Activated T-helper 1 cell treated with anti-CD3 and anti-CD28 coated beads, Interleukin-12 subunit alpha, Interleukin-12 subunit beta, Interleukin-2, Interleukin-4 antibody, amounts not matched to agents 30 ng/mL and 10 ng/mL and 1 ng/mL, durations not matched to agents 14 hours and 24 hours and 36 hours (primary cell): ENCODE measurements at places on chromosomes 2 and 18.

GRCh38 chr2:223613017-223613950 is 11.1 kb upstream of the SCG2 start:
- no peak for DNase-seq

- DNase-seq, result no peak
Observed at GRCh38 chr2:113236367-113237159, 42.2 kb downstream of the PAX8 start.

DNA sequence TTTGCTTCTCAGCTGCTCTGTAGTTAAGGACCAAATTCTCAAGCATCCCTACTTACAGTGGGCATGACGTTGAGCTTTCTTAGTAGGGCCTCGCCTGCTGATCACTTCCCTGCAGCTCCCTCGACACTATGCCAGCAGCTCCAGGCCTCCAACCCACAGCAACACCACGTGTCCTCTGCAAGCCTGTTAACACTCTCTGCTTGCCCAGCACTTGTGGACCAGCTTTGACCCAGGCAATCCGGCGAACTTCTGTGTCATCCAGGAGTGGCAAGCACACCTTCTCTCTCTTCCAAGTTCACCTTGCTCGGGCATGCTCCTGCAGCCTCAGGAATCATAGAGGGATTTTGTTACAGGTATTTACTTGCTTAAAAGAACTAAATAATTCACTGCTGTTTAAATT is 138.6 kb upstream of the FHL2 start:
- no peak for DNase-seq

DNA sequence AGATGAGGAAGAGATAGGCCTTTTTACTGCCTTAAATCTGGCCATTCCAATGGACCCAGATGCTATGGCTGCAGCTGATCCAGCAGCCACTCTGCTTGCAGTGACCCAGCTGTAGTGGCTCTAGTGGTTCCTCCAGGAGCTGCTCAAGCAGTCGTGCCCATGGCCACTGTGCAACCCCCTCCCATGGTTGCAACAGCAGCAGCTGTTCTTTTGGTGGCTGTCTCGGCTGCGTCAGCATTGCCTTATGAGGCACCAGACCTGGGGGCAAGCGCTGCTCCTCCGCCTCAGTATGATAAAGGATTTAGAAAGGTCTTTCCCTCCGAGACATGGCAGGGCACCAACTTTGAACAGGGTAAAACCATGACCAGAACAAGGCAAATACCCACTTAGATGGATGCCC is 384.9 kb upstream of the DCC start:
- DNase-seq, result no peak

DNA sequence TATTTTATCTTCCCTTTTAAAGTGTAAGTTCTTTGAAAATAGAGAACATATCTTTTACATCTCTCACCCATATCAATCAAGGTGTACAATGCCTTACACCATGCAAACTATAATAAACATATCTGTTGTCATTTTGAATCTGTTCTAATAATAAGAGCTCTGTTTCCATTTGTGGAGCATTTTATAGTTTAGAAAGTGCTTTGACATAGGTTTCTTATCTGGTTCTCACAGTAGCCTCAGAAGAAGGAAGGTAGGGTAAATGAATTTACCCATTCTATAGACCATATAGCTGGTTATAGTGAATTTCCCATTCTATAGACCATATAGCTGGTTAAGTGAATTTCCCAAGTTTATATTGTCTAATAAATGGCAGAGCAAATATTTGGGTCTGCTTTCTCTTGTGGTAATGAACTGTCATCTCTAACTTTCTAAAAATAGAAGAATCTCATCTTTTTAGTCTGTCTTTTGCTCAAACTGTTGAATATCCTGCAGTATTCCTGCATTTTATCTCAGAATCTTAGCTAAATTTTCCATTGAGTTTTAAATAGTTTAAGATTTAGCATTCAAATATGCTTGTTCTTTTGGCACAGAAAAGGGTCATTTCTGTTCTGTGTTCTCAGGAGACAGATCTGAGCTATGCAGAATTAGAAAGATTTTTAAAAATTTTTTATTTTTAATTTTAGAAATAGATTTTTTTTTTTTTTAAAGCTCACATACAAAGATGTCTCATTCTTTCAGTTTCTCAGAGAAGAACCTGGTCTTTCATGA is 80.7 kb upstream of the STON1 start:
- DNase-seq, result no peak

GRCh38 chr2:24859968-24860600 is 60.0 kb downstream of the ADCY3 start:
- no peak for DNase-seq

GRCh38 chr2:97688062-97688827 is 18.7 kb downstream of the C2orf92 start:
- DNase-seq, result no peak

DNA sequence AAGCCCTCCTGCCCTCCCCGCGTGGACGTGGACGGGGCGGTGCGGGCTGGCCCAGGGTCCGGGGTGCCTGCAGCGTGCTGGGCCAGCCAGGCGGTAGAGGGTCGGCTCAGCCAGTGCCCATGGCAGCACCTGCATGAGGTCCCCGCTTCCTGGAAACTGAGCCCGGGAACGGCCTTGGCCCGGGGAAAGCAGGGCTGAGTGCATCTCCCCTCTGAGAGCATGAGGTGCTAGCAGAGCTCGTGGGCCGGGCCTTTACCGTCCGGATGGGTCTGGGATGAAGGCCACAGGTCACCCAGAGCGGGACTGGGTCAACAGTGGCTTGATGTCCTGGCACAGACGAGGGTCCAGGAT is 39.8 kb downstream of the TSHZ1 start:
- DNase-seq, result no peak

DNA sequence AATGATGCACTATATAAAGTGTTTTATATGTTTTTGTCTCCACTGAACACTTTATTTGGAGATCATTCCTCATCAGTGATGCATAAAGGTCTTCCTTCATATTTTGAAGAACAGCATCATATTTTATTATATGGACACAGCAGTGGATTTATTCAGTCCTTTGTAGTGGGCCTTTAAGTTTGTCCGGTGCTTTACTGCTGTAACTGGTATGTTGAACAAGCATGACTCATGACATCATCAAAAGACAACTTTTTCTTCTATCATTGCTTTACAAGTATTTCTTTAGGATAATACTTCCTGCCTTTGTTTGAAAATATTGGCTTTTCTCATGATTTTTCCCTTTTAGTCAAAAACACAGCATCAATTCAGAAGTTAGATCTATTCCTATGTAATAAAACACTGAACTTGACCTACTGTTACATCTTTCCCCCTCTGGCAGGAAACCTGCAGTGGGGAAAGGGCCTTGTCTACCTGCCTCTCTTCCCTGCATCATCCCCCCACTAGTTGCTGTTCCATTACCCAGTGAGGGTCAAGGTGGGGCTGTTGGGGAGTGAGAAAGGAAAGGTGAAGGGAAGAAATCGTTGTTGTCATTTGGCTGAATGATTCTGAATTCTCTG is 241.2 kb downstream of the CYP26B1 start:
- no peak for DNase-seq
